ENCODE measurements at places on chromosomes 5 and 9.
A peak's percentile ranks its signal among the peaks of the same experiment; 100 is the strongest.

GRCh38 chr5:89816038-89816437, 593.5 kb downstream of the CETN3 start:
- no peak for DNase-seq

- DNase-seq = no peak
Measured at GRCh38 chr5:81204205-81204604, 28.9 kb upstream of the CKMT2 start.

DNA sequence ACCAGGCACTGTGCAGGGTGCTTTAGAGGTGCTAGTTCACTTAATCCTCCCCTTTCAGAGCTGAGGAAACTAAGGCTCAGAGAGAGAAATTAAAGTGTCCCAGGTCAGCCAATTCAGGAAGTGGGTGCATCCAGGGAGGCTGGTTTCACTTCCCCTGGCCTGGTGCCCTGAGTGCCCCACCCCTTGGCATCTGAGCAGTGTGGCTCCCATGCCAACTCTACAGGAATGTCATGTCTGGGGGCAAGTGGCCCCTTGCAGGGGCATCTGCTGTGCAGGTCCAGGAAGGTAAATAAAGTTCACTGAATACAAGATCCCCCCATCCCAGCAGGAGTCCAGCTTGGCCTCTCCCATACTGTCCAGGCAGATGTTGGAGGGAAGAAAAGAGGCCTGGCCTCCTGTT, 4.4 kb upstream of the N4BP3 start:
- peak; percentile 40 for DNase-seq

DNA sequence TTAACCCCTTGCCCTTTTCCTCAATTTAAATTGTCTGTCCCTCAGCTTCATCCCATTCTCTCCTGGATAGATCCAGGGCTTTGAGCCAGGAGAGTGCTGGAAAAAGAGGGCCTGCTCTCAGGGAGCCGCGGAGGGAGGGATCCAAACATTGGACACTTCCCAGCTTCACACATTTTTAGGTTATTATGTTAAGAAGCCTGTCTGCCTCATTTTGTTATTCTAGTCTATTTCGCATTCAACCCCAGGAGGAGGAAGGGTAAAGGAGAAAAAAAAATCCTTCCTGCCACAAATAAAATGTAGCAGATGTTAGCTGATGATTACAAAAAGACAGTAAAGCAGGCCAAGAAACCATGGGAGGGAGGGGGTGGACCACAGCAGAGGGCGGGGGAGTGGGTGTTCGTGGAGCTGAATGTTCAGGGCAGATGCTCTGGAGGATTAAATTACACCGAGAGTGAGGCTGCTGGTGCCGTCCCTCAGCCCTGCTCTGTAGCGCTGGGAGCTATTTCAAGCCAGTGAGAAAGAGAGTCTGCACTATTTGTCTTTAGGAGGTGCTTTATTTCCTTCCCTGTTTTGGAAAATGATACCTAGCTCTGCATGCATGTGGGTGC, 60.6 kb upstream of the ZFR start:
- peak; percentile 70 for DNase-seq

GRCh38 chr9:72383978-72384709, 19.1 kb upstream of the ZFAND5 start:
- DNase-seq = no peak

GRCh38 chr9:110588296-110588695, 8.8 kb upstream of the SVEP1 start:
- DNase-seq = no peak

DNA sequence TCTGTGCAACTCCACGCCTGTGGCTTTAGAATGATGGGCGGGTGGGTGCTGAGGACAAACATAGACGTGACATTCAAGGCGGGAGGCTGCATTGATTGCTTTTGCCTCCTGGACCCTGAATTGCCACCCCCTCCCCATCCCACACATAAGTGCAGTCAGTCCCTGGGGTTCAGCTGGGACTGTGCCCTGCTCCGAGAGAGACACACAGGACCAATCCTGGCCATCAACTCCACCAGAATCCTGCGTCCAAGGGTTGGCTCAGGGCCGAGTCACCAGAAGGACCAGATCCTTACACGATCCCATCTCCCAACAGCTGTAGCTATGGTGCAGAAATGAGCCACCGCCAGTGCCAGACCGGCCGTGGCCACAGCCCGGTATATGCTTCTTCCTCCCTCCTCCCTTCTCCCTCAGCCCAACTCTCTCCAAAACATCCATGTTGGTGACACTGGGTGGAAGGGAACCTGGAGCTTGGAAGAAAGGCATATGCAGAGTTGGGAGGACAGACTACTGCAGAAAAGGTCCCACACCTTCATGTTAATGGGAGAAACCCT, 27.4 kb downstream of the IRX2 start:
- no peak for DNase-seq

DNA sequence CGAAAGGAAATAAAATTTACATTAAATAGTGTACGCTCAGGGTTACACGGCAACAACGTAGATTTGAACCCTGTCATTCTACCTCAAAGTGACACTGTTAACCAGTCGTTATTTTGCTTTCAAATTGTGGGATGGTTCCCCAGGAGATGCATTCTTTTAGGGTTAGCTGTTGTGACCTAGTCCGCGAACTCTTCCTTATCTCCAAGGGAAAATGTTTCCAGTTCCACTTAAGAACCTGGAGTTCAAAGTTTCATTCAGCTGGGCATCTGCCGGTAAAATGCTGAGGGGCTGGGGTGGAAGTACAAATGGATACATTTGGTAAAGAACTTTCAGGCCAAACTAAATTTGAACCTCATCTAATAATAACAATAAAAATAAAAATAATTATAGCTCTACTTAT, 264.6 kb downstream of the NR3C1 start:
- no peak for DNase-seq

- peak; percentile 89 for DNase-seq
Measured at GRCh38 chr5:113056988-113057387, 80.4 kb downstream of the DCP2 start.

GRCh38 chr9:101307051-101307450, 77.8 kb downstream of the BAAT start:
- DNase-seq = no peak

DNA sequence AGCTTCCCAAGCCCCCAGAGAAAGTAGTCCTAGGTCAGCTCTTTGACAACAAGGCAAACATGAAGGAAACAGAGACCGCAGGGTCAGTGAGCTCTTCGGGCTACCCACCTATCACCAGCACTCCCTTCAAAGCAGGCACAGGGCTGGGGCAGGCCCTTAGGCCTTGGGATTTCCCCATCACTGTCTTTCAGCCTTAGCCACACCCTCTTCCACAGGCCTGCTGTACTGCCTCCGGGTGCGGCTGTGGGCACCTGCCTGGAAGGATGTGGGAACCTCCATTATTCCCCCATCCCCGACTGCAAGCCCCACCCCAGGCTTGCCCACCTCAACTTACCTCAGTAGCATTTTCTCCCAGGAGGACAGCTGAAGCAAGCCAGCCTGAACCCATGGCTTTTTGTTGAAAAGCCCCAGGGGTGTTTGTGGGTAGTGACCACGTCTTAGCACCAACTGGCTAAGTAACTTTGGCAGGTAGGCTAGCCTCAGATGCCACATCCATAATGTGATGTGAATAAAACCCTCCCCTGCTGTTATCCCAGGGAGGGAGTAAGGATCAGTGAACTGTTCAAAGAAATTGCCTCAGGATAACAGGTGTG, 100.2 kb downstream of the PIK3R1 start:
- DNase-seq = no peak

DNA sequence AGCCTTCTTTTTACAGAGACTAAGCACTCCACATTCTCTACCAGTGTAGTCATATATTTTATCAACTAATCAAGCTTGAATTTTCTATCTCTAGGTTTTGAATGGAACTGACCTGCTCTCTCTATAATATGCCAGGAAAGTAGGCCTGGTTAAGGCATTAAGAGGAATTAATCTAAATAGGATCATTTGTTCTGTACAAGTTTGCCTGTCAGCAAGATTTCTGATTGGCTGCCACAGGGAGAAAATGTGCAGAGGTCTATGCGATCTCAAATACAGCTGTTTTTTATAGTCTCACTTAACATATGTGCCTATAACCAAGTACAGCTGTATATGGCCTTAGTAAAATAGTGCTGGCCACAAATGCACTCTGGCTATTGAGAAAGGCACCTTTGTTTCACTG, 418.8 kb downstream of the KDM4C start:
- no peak for DNase-seq

DNA sequence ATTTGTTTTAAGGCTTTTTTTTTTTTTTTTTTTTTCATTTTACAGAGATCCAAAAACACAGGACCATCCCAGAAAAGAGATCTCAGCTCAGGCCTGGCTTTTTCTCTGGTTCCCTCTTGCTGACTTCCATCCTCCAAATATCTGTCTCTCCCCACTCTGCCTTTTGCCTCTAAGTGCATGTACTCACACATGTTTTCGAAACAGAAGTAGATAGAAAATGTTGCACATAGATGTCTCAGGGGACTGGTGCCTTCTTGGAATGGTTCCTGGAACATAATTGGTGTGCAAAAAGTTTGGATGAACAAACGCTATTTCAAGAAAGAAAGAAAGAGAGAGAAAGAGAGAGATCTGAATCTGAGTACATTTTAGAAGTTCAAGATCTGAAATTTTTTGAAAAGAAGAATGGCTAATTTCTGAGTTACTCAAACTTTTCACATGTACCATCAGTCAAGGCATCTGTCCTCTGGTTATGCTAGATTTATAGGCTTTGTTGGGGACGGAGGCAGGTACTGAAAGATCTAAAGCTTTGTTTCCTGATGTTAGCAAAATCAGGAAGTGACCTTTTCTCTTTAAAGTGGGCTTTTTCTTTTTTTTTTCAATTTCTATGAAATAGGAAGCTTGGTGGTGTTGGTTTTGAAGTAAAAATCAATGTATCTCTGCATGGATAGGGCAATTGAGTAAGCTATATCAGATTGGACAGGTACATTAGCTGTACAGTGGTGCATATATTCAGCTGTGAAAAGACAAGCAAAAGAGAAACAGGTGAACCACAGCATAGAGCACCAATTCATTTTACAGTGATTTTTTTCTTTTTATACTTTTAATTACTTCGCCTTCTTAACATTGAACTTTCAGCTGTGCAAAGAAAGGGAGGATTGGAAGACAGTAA, 8.5 kb upstream of the TNFSF8 start:
- DNase-seq = no peak

DNA sequence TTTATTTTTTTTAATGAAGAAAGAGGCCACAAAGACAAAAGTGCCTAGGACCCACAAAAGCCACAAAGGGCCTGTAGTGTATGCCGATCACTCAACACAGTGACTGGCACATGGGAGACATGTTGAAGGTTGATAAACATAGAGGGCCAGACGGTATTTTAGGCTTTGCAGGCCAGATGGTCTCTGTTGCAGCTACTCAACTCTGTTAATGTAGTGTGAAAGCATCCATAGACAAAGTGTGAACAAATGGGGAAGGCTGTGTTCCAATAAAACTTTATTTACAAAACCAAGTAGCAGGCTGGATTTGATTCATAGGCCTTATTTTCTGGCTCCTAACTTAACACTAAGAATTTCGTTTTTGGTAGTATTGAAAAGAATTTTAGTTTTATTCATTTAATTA, 139.9 kb downstream of the SGCD start:
- DNase-seq = no peak

DNA sequence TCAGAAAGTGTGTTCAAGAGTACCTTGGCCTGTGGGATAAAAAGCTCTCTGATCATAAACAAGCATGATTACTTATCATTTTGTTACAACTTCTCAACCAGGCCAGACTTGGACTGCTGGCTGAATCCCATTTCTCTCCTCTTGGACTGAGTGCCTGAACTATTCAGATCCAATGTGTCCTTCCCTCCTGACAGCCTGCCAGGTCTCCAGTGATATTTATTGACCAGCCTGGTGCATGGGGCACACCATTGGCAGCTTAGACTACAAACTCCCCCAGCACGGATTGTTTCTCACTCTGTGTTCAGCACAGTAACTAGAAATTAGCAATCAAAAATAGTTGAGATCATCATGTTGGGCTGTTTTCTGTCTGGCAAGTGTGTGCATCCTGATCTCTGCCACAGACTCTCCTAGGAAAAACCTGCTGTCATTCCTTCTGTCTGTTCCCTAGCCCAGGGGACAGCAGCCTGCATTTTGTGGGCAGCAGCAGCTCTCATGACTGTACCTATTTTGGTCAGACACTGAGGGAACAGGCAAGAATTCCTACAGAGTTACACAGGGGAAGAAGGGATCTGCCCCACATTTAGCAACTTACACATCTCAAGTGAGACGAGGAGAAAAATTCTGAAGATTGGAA, 348.1 kb downstream of the ADAMTS6 start:
- DNase-seq = no peak

GRCh38 chr5:52015760-52016159, 632.5 kb downstream of the ISL1 start:
- peak; percentile 1 for DNase-seq

GRCh38 chr9:34254966-34255825, 73.9 kb downstream of the KIF24 start:
- no peak for DNase-seq

GRCh38 chr5:72633649-72634048, 126.4 kb upstream of the ZNF366 start:
- no peak for DNase-seq

DNA sequence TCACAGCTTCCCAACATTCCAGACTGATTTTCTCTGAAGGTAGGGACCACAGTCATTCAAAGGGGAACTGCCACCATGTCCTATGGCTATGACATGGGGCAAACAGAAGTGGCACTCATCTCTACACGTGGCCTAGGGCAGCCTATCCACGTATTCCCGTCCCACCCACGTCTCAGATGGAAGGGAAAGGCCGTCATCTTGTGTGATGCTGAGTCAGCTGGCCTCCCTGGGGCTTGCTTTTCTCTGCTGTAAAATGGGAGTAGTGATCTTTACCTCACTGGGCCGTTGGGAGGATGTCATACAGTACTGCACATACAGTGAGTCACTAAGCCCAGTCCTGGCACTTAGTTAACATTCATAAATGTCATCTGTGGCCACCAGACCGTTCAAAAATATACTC, 72.3 kb downstream of the RAPGEF1 start:
- peak; percentile 19 for DNase-seq

- no peak for DNase-seq
Measured at GRCh38 chr9:130543859-130544258, 35.5 kb upstream of the FUBP3 start.

- DNase-seq = no peak
Measured at GRCh38 chr5:141843156-141843927, 34.9 kb downstream of the PCDH1 start.

GRCh38 chr5:129820-130219, 37.9 kb downstream of the PLEKHG4B start:
- DNase-seq = no peak

GRCh38 chr5:168472329-168472728, 13.9 kb upstream of the RARS1 start:
- DNase-seq = no peak

DNA sequence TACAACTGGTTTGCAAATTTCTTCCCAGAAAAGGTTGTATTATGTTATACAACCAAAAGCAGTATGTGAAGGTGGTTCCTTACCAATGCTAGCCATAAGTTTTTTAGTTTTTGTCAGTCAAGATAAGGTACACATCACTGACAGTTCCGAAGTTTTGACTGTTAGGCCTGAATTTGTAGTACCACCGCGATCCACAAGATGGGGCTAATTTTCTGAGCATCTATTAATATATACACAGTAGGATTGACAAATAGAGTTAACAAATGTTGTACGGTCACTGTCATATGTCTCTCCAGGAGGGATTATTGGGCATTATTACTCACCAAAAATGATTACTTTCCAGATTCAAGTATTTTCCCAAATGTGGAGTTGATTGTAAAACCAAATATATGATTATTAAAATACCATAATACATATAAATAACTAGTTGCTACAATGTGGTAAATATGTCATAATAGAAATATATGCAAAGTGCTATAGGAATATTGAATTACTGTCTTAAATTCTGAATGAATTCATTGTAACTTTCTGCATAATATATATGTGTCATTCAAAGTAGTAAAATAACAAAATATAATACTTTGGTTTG, 28.4 kb upstream of the LRRC19 start:
- peak; percentile 73 for DNase-seq

- no peak for DNase-seq
Measured at GRCh38 chr9:137053944-137054931, at the start of gene ENTPD2. TSS of gene ENTPD2 (minus strand) at chr9:137054061. CDS start at chr9:137053997, 64 bp downstream.
